ENCODE measurements at places on chromosomes 2 and 18. TPM values are rescaled to one million over a fixed set of nuclear protein-coding genes. Genes with fewer than 3 reads are reported as not detected.

The NEURL3 gene
- total RNA-seq, result 0.16 TPM

The SERPINB13 gene
- total RNA-seq, result not detected

The LAMA3 gene
- total RNA-seq, result 4.9 TPM

The TUBB8B gene
- total RNA-seq, result not detected

The ALPI gene
- not detected for total RNA-seq

The HOXD1 gene
- total RNA-seq, result not detected

The GPR45 gene
- total RNA-seq, result not detected

The DCDC2C gene
- total RNA-seq, result not detected

The EEF1B2 gene
- total RNA-seq, result 720 TPM

The FSHR gene
- under 0.01 TPM for total RNA-seq

The TMEM131 gene
- total RNA-seq, result 20.9 TPM

The NRP2 gene
- 41.9 TPM for total RNA-seq

The CDKL4 gene
- total RNA-seq, result 4.3 TPM

The ASB18 gene
- not detected for total RNA-seq

The MEP1B gene
- not detected for total RNA-seq

The NR4A2 gene
- total RNA-seq, result 0.32 TPM

The POTEI gene
- not detected for total RNA-seq

The SULT1C2 gene
- under 0.01 TPM for total RNA-seq

The FAM110C gene
- total RNA-seq, result not detected

The BCL2 gene
- total RNA-seq, result 0.86 TPM

The CTAGE1 gene
- total RNA-seq, result not detected

The GNAL gene
- 0.69 TPM for total RNA-seq

The BARD1 gene
- 22.2 TPM for total RNA-seq

The ATP6V1B1 gene
- total RNA-seq, result 0.79 TPM

The MALL gene
- 13.4 TPM for total RNA-seq

The ZAP70 gene
- total RNA-seq, result 0.16 TPM

The NIF3L1 gene
- total RNA-seq, result 21.9 TPM

The SERPINB12 gene
- not detected for total RNA-seq

The UPP2 gene
- not detected for total RNA-seq

The FOXI3 gene
- total RNA-seq, result not detected

The IL36A gene
- total RNA-seq, result not detected

The SMYD1 gene
- not detected for total RNA-seq

The EFR3B gene
- total RNA-seq, result 0.26 TPM

The RNU2-63P gene
- total RNA-seq, result 251 TPM

The LCT gene
- 0.09 TPM for total RNA-seq

The RFX8 gene
- 10.4 TPM for total RNA-seq

The AQP12A gene
- total RNA-seq, result not detected

The C2orf80 gene
- not detected for total RNA-seq

The DTNA gene
- total RNA-seq, result 19.1 TPM

The UGT1A4 gene
- not detected for total RNA-seq

The SETBP1 gene
- 5.2 TPM for total RNA-seq

The GBX2 gene
- total RNA-seq, result not detected

The GCA gene
- total RNA-seq, result 1.7 TPM

The LYPD6B gene
- 0.32 TPM for total RNA-seq

The C2orf15 gene
- not detected for total RNA-seq

The SLC39A10 gene
- total RNA-seq, result 96.9 TPM

The ACKR3 gene
- 3.2 TPM for total RNA-seq

The PRLH gene
- not detected for total RNA-seq

The RAB6C gene
- not detected for total RNA-seq

The ARPC2 gene
- 164 TPM for total RNA-seq

The CSRNP3 gene
- total RNA-seq, result 2.0 TPM

The ZBTB7C gene
- total RNA-seq, result under 0.01 TPM

The DES gene
- total RNA-seq, result 2.4 TPM

The RNF125 gene
- 1.0 TPM for total RNA-seq
